ENCODE measurements at places on chromosomes 13 and 19.

DNA sequence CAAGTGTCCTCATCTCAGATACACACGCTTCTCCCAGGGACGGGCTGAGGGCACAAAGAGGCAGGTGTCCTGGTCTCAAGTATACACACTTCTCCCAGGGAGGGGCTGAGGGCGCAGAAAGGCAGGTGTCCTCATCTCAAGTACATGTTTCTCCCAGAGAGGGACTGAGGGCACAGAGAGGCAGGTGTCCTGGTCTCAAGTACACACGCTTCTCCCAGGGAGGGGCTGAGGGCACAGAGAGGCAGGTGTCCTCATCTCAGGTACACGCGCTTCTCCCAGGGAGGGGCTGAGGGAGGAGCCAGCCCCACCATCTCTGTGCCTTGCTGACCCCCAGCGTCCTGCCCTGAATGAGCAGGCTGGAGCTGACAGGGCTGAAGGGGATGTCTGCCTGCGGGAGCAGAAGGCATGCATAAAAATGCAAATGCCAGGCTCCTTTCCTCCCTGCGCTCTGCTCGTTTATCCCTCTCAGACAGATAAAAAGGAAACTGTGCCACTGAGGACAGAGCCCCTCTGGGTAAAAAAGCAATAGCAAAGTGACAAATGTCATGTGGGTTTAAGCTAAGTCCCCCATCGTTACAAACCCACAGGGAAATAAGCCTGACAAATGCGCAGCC, 96.1 kb upstream of the UQCRFS1 start:
- DNase-seq, result no peak

- no peak for DNase-seq
Observed at GRCh38 chr13:27354379-27354778, 70.0 kb upstream of the GTF3A start.

GRCh38 chr13:41654796-41655195, 197.4 kb downstream of the RGCC start:
- DNase-seq, result peak; percentile 78

- peak; percentile 57 for DNase-seq
Observed at GRCh38 chr13:50893211-50893852, 16.3 kb upstream of the RNASEH2B start.

- no peak for DNase-seq
Observed at GRCh38 chr19:30497034-30497433, 124.8 kb downstream of the ZNF536 start.

GRCh38 chr13:23231241-23231640, 50.5 kb downstream of the SGCG start:
- no peak for DNase-seq

Data from suppressor macrophage (primary cell).